ENCODE measurements at places on chromosomes 4 and X.

- no peak for DNase-seq
These were observed 261.8 kb upstream of the EDNRA start for GRCh38 chr4:147219145-147219544.

DNA sequence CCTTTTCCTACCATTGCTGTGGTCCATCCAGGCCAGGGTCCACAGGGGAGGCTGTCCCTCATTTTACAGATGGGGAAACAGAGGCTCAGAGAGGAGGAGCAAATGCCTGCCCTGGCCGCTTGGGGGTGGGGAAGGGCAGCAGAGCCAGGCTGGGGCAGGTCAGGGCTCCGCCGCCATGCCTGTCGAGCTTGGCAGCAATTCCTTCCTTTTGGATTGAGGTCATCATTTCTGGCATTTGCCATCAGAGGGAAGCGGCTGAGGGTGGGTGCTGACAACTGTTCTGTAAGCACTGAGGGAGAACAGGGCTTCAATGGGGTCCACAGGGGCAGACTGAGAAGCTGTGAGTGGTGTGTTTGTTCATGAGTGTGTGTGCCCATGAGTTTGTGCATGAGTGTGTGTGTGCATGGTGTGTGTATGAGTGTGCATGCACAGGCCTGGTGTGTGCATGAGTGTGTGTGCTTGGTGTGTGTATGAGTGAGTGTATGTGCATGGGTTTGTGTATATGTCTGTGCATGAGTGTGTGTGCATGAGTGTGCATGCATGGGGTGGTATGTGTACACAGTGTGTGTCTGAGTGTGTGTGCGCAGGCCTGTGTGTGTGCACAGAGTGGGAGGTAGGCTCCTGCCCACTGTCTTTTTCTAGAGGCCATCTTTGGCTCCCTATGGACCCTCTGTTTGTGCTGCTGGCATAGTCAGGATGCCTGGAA is 115.2 kb downstream of the SORCS2 start:
- DNase-seq: no peak

- DNase-seq: no peak
These were observed 319.0 kb upstream of the INTU start for GRCh38 chr4:127313767-127314166.

- DNase-seq: no peak
These were observed 54.8 kb downstream of the FGFBP1 start for GRCh38 chr4:15883610-15884243.

GRCh38 chrX:74461384-74461783 is 40.1 kb downstream of the SLC16A2 start:
- no peak for DNase-seq

GRCh38 chrX:47221756-47222155 is 3.3 kb downstream of the CDK16 start:
- no peak for DNase-seq

DNA sequence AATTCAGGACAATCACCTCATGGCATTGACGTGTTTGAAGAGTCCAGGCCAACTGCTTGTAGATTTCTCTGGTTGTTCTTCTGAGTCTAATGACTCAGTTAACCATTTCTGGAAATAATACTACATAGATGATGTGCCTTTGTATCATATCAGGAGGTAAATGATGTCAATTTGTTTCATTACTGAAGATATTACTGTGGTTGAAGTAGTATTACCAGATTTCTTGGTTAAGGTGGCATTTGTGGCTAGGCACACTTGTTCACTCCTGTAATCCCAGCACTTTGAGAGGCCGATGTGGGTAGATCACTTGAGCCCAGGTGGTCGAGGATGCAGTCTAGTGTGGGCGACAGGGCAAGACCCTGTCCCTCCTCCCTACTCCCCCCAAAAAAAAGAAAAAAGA is 15.7 kb downstream of the RPL9 start:
- DNase-seq: no peak

DNA sequence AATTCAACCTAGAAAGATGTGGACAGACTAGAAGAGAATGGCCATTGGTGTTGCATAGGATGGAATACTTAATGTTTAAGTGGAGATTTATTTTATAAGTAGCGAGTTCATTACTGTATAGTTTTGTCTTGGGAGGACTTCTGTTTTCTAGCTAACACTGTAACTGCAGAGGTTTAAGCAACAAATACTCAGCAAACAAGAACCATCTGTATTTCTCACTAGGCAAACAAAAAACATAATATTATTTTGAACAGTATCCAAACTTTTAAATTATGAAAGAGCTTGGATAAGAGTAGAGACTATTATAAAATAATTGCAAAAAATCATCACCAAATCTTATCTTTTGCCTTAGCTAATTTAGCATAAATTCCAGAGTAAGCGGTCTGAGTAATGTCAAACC is 121.1 kb downstream of the GLRA3 start:
- no peak for DNase-seq

DNA sequence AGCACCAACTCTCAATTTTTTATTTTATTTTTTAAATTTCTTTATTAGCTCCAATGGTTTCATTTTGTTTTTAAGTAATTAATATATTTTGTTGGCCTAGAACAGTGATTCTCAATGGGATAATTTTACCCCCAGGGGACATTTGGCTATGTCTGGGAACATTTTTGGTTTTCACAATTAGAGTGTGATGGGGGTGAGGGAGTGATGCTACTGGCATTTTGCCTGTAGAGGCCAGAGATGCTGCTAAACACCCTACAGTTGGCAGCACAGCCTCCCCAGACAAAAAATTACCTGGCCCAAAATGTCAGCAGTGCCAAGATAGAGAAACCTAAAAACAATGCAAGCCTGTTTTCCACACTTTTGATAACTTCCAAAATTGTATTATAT is 64.6 kb downstream of the HHIP start:
- no peak for DNase-seq

- no peak for DNase-seq
These were observed 678.2 kb upstream of the FAM241A start for GRCh38 chr4:111466811-111467604.

GRCh38 chr4:33658971-33659370 is 2585.3 kb downstream of the ARAP2 start:
- no peak for DNase-seq

DNA sequence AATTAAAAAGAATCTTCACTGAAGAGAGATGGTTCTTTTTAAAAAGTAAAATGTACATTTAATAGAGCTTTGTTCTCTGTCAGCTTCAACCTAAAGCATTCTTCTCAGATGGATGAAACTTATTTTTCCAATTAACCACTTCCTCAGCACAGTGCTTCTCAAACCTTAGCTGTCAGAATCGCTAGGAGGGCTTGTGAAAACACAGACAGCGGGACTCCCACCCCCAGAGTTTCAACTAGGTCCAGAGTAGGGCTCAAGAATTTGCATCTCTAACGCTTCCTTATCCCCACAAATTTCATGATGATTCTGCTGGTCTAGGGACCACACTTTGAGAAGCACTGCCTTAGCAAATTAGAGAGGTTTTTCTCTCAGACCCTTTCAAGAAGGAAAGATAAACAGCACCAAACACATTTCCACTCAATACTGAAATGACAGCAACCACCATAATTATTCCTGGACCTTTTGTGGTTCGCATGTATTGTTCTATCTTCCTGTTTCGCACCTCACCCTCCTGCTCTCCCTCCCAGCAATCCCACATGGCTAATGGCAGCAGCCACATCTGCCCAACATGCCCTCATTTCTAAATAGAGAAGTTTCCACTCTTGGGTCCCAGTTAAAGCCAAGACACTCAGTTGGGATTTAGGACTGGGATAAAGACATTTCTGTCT is 73.2 kb downstream of the ZNF827 start:
- DNase-seq: no peak

DNA sequence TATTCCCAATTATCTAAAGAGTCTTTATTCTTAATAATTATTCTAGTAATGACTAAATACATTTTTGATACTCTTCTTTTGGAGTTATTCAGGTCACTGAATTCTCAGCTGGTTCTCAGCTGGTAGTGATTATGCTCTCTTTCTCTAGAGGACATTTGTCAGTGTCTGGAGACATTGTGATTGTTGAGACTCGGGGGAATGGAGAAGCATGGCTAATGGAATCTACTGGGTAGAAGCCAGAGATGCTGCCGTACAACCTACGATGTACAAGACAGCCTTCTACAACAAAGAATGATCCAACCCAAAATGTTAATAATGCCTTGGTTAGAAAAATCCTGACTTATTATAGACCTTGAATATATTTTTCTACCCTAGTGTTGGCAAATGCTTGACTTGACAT is 149.2 kb upstream of the ANKRD50 start:
- no peak for DNase-seq

- no peak for DNase-seq
These were observed 69.3 kb downstream of the AMMECR1 start for GRCh38 chrX:110248578-110248977.

DNA sequence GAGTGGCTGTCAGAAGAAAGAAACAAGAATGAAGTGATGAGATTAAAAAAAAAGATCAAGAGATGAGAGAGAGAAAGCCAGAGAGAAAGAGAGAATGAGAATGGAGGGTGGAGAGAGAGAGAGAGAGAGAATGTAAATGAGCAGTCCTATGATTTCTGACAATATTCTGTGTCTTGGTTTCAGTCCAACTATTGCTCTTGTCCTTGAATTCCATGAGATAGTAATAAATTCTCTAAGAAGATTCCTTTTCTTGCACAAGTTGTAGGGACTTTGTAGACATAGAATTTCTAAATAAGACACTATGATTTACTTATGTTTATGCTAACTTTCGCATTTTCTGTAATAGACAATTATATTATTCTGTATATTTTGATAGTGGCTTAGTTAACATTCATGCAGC is 149.6 kb upstream of the CTSO start:
- no peak for DNase-seq

All from stimulated activated CD4-positive, alpha-beta T cell treated with anti-CD3 and anti-CD28 coated beads, Interleukin-2, amount 100 ng/mL, for 4 hours (primary cell).